ENCODE measurements at places on chromosomes 3 and 15.

DNA sequence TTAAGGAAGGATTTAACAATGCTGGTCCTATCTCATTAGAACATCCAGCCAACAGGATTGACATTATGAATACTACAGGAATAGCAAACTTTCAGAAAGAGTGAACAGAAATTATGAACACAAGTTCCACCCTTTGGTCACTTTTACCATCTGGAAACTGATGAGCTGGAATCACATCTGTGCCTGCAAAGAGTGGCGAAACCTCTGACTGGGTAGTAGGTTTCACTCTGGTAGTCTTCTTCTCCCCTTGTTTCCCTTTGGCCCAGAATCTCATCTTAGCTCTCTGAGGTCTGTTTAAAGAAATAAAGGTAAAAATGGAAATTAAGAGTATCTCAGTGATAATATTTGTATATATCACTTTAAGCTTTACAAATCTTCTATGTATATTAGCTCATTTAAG lies 73.1 kb downstream of the NR2E3 start:
- peak; percentile 61 for DNase-seq

GRCh38 chr15:101675015-101675414 lies 22.8 kb upstream of the TM2D3 start:
- DNase-seq = peak; percentile 26

DNA sequence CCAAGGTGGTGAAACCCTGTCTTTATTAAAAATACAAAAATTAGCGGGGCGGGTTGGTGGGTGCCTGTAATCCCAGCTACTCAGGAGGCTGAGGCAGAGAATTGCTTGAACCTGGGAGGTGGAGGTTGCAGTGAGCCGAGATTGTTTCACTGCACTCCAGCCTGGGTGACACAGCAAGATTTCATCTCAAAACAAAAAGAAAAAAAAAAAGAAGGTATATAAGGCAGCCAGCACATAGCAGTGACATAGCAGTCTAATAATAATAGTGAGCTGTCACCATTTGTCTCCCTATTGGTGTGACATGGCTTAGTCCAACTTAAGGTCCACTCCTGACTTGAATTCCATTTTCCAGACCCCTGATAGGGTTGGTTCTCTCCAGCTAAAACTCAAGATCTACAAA lies 8.8 kb upstream of the LACTB start:
- no peak for DNase-seq

DNA sequence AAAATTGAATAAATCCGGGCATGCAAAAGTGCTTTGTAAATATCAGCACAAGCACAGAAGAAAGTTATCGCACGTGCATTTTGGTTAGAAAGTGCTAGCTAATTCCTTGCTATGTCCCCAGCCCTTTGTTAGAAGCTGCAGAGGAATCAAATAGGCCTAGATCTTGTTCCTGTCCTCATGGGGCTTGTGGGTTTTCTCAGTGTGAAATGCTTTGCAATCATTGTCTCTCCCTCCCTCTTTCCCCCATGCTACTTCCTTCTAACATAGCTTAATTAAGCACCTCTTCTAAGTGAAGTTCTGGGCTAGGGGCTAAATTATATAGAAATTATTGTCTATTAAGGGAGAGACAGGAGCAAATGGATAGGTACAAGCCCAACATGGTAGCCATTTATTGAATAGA lies 271.7 kb downstream of the RPLP1 start:
- DNase-seq = no peak
